Left ventricle myocardium inferior (tissue), 1 donor: ENCODE measurements at places on chromosomes 1 and 21. TPM values are rescaled to one million over a fixed set of nuclear protein-coding genes. Genes with fewer than 3 reads are reported as not detected.

- peak overlapping the region; percentile 97 for H3K27ac ChIP-seq
- peaks cover 7% of the 10 kb centered on the region for H3K36me3 ChIP-seq
- H3K27me3 ChIP-seq, result no peaks in the 10 kb centered on the region
- peaks cover 100% of the 10 kb centered on the region for H3K4me1 ChIP-seq
Measured at GRCh38 chr1:156126043-156126629, 11.6 kb downstream of the LMNA start.

DNA sequence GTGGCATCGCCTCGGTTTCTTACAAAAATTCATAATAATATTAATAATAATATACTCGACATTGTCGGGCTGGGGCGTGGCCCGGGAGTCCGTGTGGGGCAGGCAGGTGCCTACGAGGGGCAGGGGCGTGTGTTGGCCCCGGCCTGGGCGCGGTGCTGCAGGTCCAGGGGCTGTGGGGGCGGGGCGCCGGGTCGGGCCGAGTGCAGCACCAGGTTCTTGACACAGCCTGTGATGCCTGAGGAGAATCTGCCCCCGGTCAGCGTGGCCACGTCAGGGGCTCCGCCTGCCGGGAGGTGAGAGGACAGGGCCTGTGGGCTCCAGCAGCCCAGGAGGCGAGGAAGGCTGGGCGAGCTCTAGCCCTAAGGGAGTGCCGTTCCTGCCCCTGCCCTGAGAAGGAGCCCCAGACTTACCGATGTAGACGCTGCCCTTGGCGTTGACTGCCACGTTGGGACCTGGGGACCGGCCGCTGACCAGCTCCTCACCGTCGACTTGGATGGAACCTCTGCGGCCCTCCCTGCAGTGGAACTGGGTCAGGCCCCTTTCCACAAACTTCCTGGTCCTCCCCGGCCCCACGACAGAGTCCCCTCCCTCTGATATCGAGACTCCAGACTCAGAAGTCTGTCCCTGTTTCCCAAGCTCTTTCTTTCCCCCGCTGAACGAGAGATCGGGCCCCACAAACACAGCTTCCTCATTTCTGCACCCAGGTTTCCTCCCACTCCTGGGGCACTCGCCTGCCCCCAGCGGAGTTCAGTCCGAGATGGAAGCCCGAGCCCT, 11.3 kb downstream of the LDLRAD2 start:
- peaks cover 79% of the 10 kb centered on the region for H3K36me3 ChIP-seq
- H3K27me3 ChIP-seq, result no peaks in the 10 kb centered on the region
- peaks cover 17% of the 10 kb centered on the region for H3K4me1 ChIP-seq
- no peak overlapping the region for H3K27ac ChIP-seq

- H3K36me3 ChIP-seq, result peaks cover 61% of the 10 kb centered on the region
- H3K27ac ChIP-seq, result no peak overlapping the region
- H3K27me3 ChIP-seq, result no peaks in the 10 kb centered on the region
- H3K4me3 ChIP-seq, result no peak overlapping the region
Measured at GRCh38 chr1:22506130-22506692, 54.6 kb downstream of the ZBTB40 start.

The EXO1 gene
- 0.44 TPM for total RNA-seq

The IFNLR1 gene
- total RNA-seq, result 2.0 TPM

The AMY2A gene
- total RNA-seq, result not detected

- peaks cover 3% of the 10 kb centered on the region for H3K36me3 ChIP-seq
- H3K27ac ChIP-seq, result no peak overlapping the region
- no peaks in the 10 kb centered on the region for H3K27me3 ChIP-seq
Measured at GRCh38 chr1:226051365-226051764, 11.2 kb upstream of the H3-3A start.

The CYP4A11 gene
- total RNA-seq, result not detected

- H3K36me3 ChIP-seq, result no peaks in the 10 kb centered on the region
- peaks cover 15% of the 10 kb centered on the region for H3K4me1 ChIP-seq
- DNase-seq, result no peak
- H3K27me3 ChIP-seq, result peaks cover 61% of the 10 kb centered on the region
- peak overlapping the region; percentile 67 for H3K4me3 ChIP-seq
Measured at GRCh38 chr1:26335774-26336476, 18.0 kb downstream of the CRYBG2 start.

- H3K27ac ChIP-seq, result peak overlapping the region; percentile 100
- peak; percentile 44 for DNase-seq
- no peaks in the 10 kb centered on the region for H3K27me3 ChIP-seq
- peak overlapping the region; percentile 85 for H3K4me3 ChIP-seq
- peaks cover 85% of the 10 kb centered on the region for H3K4me1 ChIP-seq
Measured at GRCh38 chr1:231421546-231421970, 529 bp downstream of the EGLN1 start.

DNA sequence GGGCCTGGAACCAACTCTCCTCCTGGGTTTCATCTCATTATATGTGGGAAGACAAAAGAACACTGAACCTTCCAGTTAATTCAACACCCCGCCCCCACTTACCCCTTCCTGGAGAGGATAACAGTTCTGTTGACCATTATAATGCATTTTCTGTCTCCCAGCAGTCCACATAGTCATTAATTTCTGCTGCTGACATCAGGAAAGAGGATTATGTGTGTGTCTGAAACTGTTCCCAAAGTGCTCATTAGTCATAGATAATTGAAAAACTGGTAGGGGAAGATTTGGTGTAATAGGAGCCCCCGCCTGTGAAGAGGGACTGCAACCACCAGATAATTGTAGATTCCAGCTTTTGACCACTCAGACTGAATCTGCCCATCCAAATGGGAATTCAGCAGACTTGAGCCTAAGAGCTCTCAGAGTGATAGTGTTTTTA, 208.7 kb downstream of the FGGY start:
- no peak for DNase-seq
- no peaks in the 10 kb centered on the region for H3K27me3 ChIP-seq
- H3K36me3 ChIP-seq, result no peaks in the 10 kb centered on the region
- H3K4me1 ChIP-seq, result no peaks in the 10 kb centered on the region
- no peak overlapping the region for H3K4me3 ChIP-seq

GRCh38 chr1:39761016-39761415, 10.1 kb downstream of the OXCT2 start:
- H3K36me3 ChIP-seq, result peaks cover 40% of the 10 kb centered on the region
- H3K27me3 ChIP-seq, result no peaks in the 10 kb centered on the region
- no peaks in the 10 kb centered on the region for H3K4me1 ChIP-seq
- H3K27ac ChIP-seq, result no peak overlapping the region

The ATP1A2 gene
- total RNA-seq, result 401 TPM

The LENEP gene
- not detected for total RNA-seq

DNA sequence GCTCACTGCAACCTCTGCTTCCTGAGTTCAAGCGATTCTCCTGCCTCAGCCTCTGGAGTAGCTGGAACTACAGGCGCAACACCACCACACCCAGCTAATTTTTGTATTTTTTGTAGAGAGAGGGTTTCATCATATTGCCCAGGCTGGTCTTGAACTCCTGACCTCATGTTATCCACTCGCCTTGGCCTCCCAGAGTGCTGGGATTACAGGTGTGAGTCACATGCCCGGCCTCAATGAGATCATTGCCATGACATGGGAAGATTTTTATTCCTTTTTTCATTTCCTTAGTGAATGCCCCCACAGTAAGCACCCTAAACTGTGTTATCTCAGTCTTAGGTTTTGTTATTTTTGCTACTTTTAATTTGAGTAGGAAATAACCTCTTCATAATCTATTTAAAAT, 977.9 kb downstream of the BRINP3 start:
- no peaks in the 10 kb centered on the region for H3K36me3 ChIP-seq
- no peak for DNase-seq
- H3K4me3 ChIP-seq, result no peak overlapping the region
- no peak overlapping the region for H3K27ac ChIP-seq

The MINDY1 gene
- total RNA-seq, result 44.3 TPM

- peaks cover 81% of the 10 kb centered on the region for H3K27me3 ChIP-seq
- peak overlapping the region; percentile 55 for H3K4me3 ChIP-seq
- no peak overlapping the region for H3K27ac ChIP-seq
- peaks cover 9% of the 10 kb centered on the region for H3K4me1 ChIP-seq
Measured at GRCh38 chr1:147072482-147073432, 99.5 kb downstream of the PRKAB2 start.

GRCh38 chr1:245345191-245345884, 190.6 kb downstream of the KIF26B start:
- no peaks in the 10 kb centered on the region for H3K36me3 ChIP-seq
- H3K4me1 ChIP-seq, result no peaks in the 10 kb centered on the region
- H3K27ac ChIP-seq, result no peak overlapping the region
- no peak overlapping the region for H3K4me3 ChIP-seq
- H3K27me3 ChIP-seq, result peaks cover 34% of the 10 kb centered on the region
- DNase-seq, result no peak

GRCh38 chr1:2271211-2271721, 43.1 kb downstream of the SKI start:
- no peaks in the 10 kb centered on the region for H3K27me3 ChIP-seq
- H3K36me3 ChIP-seq, result no peaks in the 10 kb centered on the region
- DNase-seq, result no peak

DNA sequence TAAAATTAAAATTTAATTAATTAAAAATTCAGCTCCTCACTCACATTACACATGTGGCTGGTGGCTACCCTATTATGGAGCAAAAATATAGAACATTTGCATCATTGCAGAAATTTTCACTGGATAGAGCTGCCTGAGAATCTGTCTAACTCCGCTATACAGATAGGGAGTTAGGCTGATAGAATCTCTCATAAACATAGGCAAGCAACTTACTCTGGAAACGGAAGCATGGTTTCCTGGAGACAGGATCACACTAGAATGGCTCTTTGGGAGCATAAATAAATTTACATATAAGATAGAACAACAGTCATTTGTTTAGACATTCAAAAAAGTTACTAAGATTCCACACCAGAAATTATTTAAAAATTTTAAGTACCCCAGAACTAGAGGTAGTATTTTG, 12.2 kb upstream of the LAMC2 start:
- no peaks in the 10 kb centered on the region for H3K27me3 ChIP-seq
- H3K4me3 ChIP-seq, result no peak overlapping the region
- no peak overlapping the region for H3K27ac ChIP-seq
- H3K4me1 ChIP-seq, result peaks cover 22% of the 10 kb centered on the region

DNA sequence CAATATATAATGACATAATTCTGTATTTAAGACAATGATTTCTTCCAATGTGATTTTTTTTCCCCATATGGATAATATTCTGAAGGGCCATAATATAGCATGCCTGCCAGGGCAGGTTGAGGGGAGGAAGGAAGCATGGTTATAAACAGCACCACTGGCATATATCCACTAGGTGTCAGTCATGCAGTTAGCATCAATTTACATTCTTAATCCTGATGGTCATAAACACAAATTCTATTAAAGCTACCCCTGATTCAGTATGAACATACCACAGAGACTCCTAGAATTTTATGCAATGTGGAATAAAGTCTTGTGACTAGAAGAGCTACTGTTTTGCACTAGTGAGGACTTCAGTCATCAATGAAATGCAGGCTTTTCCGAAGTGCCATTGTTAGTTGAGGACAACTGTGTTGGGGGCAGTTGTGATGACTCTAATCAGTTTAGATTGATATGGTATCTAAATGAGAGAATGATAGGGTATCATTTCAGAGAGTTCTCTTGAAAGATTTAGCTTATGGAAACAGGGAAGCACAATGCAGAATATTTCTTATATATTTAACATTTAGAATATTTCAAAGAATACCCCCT, 342.7 kb upstream of the NR5A2 start:
- no peaks in the 10 kb centered on the region for H3K4me1 ChIP-seq
- no peak overlapping the region for H3K4me3 ChIP-seq
- H3K27me3 ChIP-seq, result peaks cover 19% of the 10 kb centered on the region
- no peak for DNase-seq
- H3K27ac ChIP-seq, result no peak overlapping the region

DNA sequence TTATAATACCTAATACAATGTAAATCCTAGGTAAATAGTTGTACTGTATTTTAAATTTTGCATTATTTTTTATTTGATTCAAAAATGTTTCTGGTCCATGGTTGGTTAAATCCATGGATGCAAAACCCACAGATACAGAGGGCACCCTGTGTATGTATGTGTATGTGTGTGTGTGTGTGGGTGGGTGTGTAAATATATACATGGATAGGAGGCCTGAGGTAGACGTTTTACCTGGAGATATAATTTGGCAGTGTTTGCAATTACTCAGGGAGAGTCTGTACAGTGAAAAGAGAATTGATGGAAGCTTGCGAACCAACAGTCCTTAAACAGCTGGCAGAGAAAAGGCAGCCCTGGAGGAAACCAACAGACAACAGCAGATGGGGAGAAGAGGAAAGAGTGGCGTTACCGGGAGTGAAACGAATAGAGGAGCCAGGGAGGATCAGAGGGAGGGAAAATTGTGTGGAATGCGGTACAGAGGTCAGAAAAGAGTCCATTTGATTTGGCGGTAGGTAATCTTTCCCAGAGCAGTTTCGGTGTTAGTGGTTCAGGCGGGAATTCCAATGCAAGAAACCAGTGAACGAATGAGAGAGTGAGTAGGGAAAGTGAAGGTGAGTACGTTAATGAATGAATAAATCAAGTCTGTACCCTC, 47.9 kb upstream of the NBL1 start:
- peak overlapping the region; percentile 96 for H3K27ac ChIP-seq
- DNase-seq, result no peak
- H3K36me3 ChIP-seq, result no peaks in the 10 kb centered on the region
- peak overlapping the region; percentile 87 for H3K4me3 ChIP-seq
- H3K27me3 ChIP-seq, result no peaks in the 10 kb centered on the region

The RPS27 gene
- total RNA-seq, result 1,061 TPM

The PTPN14 gene
- total RNA-seq, result 32.5 TPM

DNA sequence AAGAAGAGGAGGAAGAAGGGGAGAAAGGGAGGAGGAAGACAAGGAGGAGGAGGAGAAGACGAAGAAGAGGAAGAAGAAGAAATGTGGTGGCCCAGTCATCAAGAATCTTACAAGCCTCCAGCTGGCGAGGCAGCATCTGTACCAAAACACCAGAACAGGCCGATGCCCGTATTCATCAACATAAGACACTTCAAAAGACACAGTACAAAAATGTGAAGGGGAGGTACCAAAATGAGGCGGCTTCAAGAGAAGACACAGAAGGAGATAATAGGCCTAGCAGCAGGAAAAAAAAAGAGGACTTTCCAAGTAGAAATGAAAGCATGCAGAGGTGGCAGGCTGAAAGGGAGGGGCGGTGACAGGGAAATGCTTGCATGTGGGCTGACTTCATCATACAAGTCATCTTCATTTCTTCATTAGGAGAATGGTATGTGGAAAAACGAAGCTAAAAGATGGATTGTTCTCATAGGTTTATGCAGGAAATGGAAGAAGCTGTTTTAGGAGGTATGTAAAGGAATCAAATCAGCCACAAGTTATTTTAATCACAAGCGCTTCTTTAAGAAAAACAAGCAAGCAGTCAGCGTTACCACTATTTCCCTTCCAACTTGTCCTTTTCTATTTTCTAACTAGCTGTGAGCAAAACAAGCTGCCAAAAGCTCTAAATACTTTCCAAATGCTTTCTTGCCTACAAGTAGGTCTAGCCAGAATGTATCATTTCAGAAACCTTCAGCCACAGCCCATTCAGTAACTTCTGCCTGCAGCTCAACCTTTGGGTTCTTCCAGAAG, 192.3 kb downstream of the SLC45A1 start:
- no peaks in the 10 kb centered on the region for H3K27me3 ChIP-seq
- peak overlapping the region; percentile 16 for H3K4me3 ChIP-seq
- H3K27ac ChIP-seq, result peak overlapping the region; percentile 62
- H3K36me3 ChIP-seq, result peaks cover 5% of the 10 kb centered on the region
- H3K4me1 ChIP-seq, result peaks cover 34% of the 10 kb centered on the region
- DNase-seq, result no peak

- no peak for DNase-seq
- peaks cover 19% of the 10 kb centered on the region for H3K36me3 ChIP-seq
- H3K4me1 ChIP-seq, result peaks cover 98% of the 10 kb centered on the region
Measured at GRCh38 chr1:66353257-66353656, 180.7 kb upstream of the SGIP1 start.
